ENCODE measurements at places on chromosomes 11 and 22.

GRCh38 chr11:119470317-119471291 is 47.6 kb upstream of the THY1 start:
- DNase-seq = no peak

- no peak for DNase-seq
Measured at GRCh38 chr11:3216027-3216525, 2.5 kb downstream of the MRGPRG start.

GRCh38 chr11:85976525-85976924 is 92.4 kb downstream of the PICALM start:
- DNase-seq = no peak

DNA sequence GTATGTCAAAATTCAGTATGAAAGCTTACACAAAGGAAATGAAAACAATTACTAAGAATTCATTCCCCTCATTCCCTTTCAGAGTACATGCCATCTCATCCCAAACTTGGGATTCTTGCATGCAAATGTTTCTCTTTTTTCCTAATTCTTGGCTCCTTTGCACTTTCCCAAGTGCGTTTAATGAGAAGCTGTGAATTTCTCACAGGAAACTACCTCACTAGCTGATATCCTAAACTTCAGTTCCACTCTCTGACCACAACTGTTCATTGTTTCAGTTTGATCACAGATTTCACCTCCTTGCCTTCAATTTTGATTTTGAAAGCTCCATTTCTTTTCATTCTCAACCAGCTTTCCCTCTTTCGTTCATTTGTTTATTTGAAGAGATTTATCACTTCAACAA is 5.9 kb upstream of the ARL14EP start:
- no peak for DNase-seq

- no peak for DNase-seq
Measured at GRCh38 chr11:33997584-33998251, 53.8 kb upstream of the CAPRIN1 start.

- DNase-seq = no peak
Measured at GRCh38 chr11:16505481-16505880, 149.1 kb upstream of the SOX6 start.

- no peak for DNase-seq
Measured at GRCh38 chr11:113806406-113806805, 26.8 kb downstream of the CLDN25 start.

DNA sequence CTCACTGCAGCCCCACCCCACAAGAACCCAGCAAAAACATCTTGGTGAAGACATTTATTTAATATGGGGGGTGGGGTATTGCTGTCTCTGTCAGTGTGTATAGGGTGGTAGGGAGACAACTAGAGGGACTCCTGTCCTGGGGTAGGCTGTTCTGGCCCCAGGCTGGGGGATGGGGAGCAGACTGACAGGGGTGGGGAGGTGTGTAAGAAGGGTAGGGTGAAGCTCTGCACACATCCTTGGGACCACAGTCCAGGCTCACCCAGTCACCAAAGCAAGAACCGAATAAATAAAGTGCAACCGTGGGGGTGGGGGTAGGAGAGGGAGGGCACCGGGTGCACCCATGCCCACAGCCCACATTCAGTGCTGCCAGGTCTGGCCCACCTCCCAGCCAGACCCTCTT is 7.8 kb upstream of the HPX start:
- no peak for DNase-seq

GRCh38 chr11:126147208-126148111 is 64.0 kb downstream of the RPUSD4 start:
- no peak for DNase-seq

- no peak for DNase-seq
Measured at GRCh38 chr11:132126973-132127899, 756.8 kb downstream of the NTM start.

GRCh38 chr11:28713850-28714249 is 605.7 kb downstream of the METTL15 start:
- no peak for DNase-seq

GRCh38 chr11:68377389-68377795 is 65.0 kb downstream of the LRP5 start:
- no peak for DNase-seq

DNA sequence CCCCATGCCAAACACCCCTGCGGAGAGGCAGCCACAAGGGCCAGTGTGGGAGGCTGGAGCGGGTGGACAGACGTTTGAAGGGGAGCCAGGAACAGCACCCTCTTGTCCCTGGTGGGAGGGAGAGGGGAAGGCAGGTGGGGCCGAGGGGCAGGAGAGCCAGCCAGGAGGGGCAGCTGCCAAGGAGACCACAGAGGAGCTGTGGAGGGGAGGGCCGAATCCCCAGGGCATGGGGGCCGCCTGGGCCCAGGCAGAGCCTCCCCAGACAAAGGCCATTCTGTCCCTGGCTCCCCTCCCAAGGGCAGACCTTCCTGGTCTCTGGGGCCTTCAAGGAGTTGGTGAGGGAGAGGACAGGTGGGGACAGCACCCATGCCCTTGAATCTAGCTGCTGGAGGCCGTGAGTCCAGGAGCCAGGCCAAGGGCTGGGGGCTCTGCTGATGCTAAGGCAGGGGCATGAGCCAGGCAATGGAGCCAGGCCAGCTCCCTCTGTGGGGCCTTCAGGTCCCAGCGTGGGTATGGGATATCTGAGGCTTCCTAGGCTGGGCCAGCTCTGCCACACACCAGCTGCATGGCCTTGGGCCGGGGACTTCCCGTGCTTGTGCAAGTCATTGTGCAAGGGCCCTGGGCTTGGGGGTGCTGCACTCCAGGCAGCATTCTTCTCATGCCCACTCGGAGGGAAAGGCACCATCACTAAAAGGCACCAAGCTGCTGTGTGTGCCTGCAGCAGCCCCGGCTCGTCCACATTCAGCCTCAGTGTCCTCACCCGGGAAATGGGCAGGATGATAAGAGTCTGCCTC is 11.4 kb downstream of the EMID1 start:
- DNase-seq = no peak

DNA sequence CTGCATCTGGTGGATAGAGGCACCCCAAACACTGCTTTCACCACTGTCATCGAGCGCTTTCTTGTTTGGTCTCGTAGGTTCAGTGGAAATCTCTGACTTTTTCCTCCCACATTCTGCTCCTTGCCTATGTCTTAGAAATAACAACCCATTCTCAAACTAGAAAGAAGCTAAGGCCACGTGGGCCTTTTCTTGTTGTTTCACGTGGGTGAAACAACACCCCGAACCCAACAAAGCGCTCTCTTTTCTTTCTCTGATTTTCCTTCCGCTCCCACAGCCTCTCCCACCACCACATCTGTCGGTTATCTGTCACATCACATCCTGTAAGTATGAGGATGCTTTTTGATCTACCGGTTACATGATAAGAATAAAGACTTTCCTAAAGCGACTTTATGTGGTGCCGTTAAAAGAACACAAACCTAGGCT is 77.1 kb downstream of the LINC01488 start:
- DNase-seq = no peak

- no peak for DNase-seq
Measured at GRCh38 chr11:35810045-35810645, 133.7 kb upstream of the LDLRAD3 start.

- no peak for DNase-seq
Measured at GRCh38 chr22:16789860-16790493, 35.2 kb downstream of the XKR3 start.

DNA sequence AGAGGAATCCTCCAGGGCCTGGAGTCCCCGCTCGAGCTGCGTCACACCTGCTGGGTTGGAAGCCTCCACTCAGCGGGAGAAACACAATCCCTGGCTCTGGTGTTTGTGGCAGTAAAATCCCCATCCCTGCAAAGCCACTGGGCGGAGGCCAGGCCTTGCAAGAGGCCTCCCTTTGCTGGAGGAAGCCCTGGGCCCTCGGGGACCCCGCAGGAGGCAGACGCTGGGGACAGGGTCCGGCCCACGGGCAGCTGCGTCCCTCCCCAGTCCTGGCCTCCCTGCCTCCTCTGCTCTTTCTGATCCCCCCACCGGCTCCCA is 194.7 kb downstream of the BRD1 start:
- no peak for DNase-seq

DNA sequence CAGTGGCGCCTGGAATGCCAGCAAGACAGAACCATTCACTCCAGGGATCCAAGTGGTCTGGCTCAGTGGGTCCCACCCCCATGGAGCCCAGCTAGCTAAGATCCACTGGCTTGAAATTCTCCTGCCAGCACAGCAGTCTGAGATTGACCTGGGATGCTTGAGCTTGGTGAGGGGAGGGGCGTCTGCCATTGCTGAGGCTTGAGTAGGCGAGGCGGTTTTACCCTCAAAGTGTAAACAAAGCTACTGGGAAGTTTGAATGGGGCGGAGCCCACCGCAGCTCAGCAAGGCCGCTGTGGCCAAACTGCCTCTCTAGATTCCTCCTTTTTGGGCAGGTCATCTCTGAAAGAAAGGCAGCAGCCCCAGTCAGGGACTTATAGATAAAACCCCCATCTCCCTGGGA is 125.7 kb upstream of the DDI1 start:
- no peak for DNase-seq

DNA sequence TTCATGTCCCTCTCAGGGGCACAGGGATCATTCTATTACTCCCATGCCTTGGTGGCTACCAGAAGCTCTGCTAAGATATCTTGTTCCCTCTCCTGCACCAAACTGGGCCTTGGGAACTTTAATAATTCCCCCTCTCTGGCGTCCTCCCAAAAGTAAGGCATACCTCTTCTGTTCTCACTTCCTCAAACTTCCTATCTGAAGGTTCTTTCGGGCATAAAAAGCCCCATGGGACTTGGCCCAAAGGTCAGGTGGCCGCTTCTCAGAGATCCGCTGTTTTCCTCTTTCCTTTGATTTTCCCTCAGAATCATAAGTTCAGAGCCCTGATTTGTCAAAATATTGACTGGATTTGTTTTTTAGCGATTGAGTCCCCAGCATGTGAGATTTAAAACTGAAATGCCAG is 13.0 kb downstream of the POLD3 start:
- no peak for DNase-seq

DNA sequence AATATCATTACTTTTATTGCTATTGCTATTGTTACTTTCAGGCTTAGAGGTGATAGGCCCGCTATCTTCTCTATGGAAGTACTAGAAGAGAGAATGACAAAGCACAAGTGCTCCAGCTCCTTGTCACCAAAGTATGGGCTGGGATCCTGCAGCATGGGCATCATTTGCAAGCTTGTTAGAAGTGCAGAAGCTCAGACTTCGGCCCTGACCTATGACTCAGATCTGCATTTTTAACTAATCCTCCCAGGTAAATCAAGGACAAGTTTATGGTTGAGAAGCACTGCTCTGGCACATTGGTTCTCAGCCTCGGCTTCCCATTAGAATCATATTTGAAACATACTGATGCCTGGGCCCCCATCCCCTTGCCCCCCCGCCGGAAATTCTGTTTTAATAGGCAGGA is 8.6 kb upstream of the ENDOD1 start:
- no peak for DNase-seq

DNA sequence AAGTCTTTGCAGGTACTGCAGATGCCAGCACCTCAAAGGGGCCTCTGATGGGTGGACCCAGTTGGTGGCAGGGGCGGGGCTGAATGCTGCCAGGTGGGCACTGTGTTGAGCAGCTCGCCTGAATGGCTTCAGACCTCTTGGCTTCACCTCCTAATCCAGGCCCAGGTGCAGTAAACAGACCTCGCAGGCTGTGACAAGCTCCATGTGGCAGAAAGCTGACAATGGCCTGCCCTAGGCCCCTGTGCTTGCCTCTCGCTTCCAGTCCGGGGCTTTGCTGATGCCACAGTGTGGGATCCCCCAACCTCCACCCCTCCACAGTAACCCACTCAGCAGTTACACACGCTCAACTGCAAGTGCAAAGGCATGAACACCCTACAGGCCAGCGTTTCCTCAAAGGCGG is 9.4 kb downstream of the IGLL1 start:
- no peak for DNase-seq

GRCh38 chr11:73230931-73231330 is 12.8 kb downstream of the P2RY2 start:
- DNase-seq = no peak

GRCh38 chr11:35463331-35463751 is 44.0 kb upstream of the SLC1A2 start:
- no peak for DNase-seq

DNA sequence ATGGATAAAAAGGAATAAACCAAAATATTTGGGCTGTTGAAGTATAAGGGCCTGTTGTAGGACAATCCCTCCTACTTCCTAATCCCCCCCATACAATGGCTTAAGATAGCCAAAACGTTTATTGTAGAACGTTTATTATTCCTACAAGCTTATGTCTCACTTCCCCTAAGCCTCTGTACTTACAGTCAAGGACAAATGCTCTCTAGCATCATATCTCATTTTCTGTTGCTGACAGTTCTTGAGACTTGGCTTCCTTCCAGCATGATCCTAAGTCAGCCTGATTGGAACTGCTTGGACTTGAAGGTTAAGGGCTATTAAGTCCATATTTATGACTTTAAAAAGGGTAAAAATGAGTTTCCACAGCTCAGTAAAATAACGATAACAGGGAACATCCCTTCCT is 8.8 kb downstream of the MISFA start:
- DNase-seq = no peak

DNA sequence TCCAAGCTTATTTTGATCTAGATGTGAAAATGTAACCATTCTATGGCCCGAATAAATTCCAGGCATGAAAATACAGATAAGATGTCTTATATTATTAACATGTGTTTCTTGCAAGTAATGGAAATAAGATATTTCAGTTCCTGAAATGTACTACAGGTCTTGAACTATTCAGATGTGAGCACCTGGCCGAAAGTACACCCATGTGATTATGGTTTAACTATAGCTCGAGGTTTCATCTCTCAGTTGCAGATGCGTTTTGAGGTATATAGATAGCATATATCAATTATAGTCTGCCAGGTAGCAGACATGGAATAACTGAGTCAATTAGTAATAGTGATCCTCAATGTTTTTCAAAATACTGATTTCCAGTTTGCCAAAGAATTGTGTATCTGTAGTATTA is 68.3 kb downstream of the DDIAS start:
- no peak for DNase-seq

DNA sequence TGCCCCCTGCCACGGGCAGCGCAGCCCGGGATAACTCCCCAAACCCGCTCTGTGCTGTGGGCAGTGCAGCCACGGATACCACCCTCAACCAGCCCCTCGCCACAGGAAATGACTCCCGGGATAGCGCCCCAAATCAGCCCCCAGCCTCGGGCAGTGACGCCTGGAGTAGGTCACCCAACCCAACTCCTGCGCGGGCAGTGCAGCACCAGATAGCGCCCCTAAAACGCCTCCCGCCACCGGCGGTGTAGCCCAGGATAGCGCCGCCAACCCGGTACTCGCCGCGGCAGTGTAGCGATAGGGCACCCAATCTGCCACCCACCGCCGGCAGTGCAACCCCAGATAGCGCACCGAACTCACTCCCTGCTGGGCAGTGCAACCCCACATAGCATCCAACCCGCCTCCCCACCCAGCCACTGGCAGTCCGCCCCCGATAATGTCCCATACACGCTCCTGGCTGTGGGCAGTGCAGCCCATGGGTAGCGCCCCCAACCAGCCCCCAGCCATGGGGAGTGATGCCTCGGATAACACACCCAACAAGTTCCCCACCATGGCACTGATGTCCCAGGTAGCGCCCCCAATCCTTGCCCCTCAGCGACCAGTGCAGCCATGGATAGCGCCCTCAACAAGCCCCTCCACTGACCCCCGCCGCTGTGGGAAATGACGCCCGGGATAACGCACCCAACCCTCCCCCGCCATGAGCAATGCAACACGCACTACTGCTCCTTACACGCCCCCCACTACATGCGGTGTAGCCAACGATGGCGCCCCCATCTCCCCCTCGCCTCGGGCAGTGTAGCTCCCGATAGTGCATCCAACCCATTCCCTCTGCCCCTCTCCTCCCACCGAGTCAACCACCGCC is 1.5 kb downstream of the RFPL2 start:
- DNase-seq = no peak
